ENCODE measurements at places on chromosomes 5 and 9.

GRCh38 chr5:505951-506525, 18.2 kb downstream of the SLC9A3 start:
- DNase-seq, result no peak

DNA sequence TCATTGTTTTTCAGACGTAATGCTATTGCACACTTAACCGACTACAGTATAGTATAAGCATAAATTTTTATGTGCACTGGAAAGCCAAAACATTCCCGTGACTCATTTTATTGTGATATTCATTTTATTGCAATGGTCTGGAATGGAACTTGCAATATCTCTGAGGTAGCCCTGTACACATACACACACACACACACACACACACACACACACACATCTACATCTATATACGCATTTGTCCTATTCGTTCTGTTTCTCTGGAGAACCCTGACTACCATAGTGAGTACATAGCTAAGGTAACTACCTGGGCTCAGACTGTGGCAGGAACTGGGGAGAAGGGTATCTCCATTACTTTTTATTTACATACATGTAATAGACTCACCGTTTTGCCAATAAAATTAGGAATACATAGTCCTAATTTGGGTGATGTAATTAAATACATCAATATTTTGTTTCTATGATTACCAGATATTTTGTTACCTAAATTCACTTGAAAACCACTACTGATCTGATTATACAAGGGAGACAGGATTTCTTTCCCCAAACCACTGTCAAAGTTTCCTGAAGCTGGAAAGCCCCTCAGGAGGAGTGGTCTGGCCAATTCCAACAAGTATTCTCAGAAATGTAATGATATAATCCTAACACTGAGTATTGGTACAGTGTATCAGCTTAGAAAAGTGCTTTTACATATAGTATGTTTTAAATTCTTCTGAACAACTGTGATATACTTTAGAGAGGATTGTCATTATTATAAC, 74.0 kb upstream of the PLPP1 start:
- no peak for DNase-seq

GRCh38 chr9:87603854-87604490, 106.3 kb downstream of the DAPK1 start:
- DNase-seq, result no peak

DNA sequence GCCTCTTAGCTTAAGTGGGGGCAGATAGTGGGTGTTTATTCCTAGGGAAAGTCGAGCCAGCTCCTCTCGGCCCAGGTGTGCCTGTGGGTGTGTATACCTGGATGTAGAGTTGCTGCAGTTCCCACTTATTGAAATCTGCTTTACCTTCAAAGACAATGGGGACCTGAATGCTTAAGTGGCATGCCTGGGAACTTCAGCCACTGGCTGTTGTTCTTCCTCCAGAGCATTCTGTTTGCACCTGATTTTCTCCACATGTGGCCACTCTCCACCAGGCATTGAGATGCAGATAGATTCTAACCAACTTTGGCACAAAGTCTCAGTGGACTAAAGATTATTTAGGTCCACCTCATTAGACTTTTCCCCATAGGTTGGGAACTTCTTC, 186.8 kb downstream of the ZNF462 start:
- no peak for DNase-seq

GRCh38 chr5:60295423-60295822, 401.9 kb upstream of the PDE4D start:
- DNase-seq, result no peak

GRCh38 chr5:181204826-181205760, at the start of gene TRIM7:
Gene TRIM7, minus strand, starts transcription at chr5:181205196. Its CDS starts 86 bp downstream, at chr5:181205110.
- DNase-seq, result peak; percentile 71

GRCh38 chr5:14155075-14155474, 11.9 kb downstream of the TRIO start:
- no peak for DNase-seq

DNA sequence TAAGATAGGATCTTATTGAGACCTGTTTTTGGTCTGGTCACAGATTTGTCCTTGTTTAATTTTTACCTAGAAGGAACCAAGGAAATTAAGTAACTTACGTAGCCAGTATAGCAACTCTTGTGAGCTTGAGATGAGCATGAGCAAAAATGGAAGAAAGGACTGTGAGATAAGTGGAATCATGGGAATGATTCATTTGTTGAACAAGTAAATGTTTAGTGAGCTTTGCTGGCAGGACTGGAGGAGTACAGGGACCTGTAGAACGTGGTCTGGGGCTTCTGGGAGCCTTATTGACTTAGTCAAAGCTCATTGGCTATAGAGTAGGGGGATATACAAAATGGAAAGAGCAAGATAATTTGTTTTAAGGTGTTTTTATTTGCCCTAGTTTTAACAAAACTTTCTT, 3.0 kb downstream of the RAD23B start:
- no peak for DNase-seq

GRCh38 chr9:36401164-36401740, 1.2 kb upstream of the RNF38 start:
- DNase-seq, result no peak

DNA sequence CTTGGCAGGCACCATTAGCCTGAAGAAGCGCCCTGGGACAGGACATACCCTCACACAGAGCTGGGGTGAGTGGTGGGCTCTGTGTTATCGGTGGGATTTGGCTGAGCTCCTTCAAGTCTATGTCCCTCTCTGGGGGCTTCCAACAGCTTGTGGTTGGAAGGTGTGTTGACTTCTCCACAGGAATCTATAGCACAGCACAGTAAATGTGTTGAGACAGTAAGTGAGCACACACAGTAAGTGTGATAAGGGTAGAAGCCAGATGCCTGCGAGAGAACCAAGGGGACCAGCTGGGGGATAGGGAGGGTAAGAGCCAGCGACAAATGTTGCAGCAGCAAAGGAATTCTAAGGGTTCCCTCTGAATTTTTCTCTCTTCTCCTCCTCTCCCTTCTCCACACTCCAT, 448.0 kb downstream of the KDM4C start:
- DNase-seq, result no peak

- DNase-seq, result no peak
Observed at GRCh38 chr5:151577566-151577965, 13.6 kb downstream of the FAT2 start.

DNA sequence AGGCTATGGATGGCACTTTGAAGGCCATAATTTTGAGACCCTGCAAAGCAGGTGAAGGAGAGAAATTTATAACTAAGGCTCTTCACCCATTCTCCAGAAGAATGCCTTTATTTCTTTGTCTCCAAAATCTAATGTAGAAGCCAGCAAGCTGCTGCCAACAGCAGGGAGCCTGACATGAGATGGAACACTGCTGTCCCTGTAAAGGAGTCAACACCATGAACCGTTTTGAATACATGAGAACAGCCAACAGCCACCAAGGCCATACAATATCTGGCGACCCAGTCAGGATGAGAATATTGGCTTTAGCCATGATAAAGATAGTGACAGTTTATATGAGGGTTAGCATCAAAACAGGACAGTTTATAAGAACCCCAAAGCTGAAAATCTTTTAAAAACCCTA, 121.2 kb upstream of the LIFR start:
- DNase-seq, result no peak

GRCh38 chr9:96514108-96514799, 64.3 kb downstream of the HABP4 start:
- no peak for DNase-seq

- DNase-seq, result peak; percentile 62
Observed at GRCh38 chr5:56588636-56589480, 226.5 kb upstream of the MAP3K1 start.

DNA sequence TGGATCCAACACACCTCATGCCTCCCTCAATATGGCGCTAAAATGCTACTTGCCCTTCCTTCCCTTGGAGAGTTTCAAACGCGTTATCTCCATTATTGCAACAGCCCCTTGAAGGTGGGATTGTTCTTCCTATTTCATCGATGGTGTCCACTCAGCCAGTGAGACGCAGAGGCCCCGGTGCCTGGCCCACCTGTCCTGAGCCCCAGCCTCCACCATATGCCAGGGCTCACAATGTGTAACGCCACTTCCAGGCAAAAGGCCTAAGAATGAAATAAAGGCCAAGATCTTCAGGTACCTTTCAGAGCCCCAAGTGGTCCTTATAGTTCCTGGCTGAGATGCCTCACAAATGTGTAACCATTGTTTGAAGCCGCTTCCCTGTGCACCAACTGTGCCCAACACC, 170.7 kb upstream of the PHYKPL start:
- no peak for DNase-seq

DNA sequence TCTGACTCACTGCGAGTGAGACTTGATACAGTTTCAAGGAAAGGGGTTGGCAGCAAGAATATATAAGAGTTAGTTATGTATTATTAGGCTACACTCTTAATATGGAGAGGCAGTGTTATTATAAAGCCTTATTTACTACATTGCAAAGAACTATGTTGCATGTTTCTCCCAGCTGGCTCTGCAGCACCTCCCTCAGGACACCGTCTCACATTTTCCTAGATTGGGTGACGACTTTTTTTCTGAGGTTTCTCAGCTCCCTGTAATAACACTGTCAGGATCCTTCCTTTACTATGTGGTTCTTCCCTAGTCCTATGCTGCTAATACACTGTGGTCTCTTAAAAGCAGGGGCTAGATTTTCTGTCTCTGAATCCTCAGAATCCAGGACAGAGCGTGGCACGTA, 153.7 kb downstream of the INSYN2B start:
- no peak for DNase-seq

DNA sequence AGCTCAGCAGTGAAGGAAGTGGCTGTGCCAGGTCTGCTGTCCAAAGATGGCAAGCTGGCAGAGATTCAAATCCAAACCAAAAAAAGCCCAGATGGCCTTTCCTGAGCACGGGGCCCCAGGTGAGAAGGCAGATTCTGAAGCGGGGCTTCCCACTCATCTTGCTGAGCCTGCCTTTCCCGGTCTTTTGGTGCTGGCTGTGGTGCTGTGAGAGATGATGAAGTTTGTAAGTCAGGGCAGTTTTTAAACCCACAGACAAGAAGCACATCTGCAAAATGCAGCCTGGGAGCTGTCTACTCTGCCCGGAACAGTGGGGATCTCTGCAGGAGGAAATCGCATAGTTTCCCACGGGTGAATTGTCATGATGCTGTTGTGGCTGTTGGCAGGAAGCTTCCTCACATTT, 85.0 kb upstream of the IRX4 start:
- no peak for DNase-seq

- no peak for DNase-seq
Observed at GRCh38 chr9:113375057-113376023, 1.4 kb downstream of the HDHD3 start.

- DNase-seq, result peak; percentile 15
Observed at GRCh38 chr5:179268399-179268952, 76.8 kb downstream of the ADAMTS2 start.

DNA sequence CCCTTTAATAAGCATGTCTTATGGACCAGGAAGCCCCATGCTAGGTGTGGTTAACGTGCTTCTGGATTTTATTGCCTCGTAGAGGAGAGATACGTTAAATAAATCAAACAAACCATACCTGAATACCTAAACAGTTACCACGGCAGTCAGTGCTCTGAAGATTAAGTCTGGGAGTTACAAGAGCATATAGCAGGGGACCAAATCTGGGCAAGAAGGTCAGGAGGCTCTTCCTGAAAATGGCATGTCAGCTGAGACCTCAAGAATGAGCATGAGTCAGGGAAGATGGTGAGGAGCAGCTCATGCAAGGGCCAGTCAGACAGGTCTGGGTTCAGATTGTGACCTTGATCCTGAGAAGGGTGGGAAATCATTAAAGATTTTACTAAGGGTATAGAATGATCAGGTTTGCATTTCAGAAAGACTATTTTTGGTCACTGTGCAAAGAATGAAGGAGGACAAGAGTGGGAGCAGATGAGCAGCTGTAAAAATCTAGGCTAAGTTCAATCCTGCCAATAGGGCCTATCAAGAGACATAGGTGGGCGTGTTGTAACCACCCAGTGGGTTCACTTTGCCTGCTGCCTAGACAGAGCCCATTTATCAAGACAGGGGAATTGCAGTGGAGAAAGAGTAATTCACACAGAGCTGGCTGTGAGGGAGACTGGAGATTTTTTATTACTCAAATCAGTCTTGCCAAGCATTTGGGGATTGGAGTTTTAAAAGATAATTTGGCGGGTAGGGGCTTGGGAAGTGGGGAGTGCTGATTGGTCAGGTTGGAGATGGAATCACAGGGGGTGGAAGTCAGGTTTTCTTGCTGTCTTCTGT, 4.8 kb upstream of the ZNF366 start:
- DNase-seq, result no peak

DNA sequence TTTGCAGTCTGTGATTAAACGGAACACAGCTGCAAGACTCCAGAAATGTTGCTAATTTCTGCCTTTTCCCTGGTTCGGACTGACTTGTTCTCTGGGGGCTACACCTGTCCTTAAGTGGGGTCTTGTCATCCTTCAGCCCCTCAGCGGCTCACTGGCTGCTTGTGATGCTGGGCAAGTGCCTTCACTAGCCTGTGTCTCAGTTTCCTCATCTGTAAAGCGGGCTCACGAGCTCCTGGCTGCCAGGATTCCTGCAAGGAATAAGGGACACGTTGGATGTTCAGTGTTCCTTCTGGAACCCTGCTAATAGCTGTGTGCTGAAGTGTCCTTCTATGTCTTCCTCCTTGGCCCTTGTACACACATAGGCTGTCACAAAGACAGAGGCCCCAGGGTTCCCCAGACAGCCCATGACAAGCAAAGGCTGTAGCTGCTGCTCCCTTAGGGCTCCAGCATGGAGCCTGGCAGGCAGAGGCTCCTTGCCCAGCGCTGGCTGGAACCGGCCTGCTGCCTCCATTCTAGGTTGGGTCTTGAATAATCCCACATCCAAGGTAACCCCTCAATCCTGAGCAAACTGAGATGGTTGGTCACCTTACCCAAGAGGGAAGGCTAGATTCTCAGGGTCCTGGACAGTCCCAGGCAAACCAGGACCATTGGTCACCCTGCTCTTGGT, 116.1 kb downstream of the GAPVD1 start:
- no peak for DNase-seq

GRCh38 chr5:96661855-96662724, at the start of gene CAST:
Gene CAST, plus strand, starts transcription at chr5:96662376. Its CDS starts 47 bp downstream, at chr5:96662423.
- peak; percentile 95 for DNase-seq

DNA sequence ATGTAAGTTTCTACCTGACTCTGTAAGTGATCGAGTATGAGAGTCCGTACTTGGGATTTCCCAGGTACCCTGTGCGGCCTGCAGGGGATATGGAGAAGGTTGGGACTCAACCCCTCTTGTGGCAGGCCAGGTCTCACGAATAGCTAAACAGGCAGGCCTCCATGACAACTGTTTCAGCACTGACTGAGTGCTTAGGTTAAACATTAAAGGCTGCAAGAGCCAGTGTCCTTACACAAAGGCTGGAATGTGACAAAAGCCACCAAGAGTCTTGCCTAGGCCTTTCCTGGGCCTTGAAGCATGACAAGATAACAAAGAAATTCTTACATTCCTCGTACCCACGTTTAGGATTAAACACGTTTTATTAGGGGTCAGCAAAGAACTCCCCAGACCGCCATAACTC, 58.6 kb downstream of the THBS4 start:
- DNase-seq, result no peak

- DNase-seq, result peak; percentile 27
Observed at GRCh38 chr5:13985731-13986418, 41.4 kb upstream of the DNAH5 start.

All from left cardiac atrium (tissue), 4 donors.